ENCODE measurements at places on chromosomes 12 and 14. TPM values are rescaled to one million over a fixed set of nuclear protein-coding genes. Genes with fewer than 3 reads are reported as not detected.

GRCh38 chr12:130280231-130280630, 57.5 kb upstream of the PIWIL1 start:
- DNase-seq = no peak

DNA sequence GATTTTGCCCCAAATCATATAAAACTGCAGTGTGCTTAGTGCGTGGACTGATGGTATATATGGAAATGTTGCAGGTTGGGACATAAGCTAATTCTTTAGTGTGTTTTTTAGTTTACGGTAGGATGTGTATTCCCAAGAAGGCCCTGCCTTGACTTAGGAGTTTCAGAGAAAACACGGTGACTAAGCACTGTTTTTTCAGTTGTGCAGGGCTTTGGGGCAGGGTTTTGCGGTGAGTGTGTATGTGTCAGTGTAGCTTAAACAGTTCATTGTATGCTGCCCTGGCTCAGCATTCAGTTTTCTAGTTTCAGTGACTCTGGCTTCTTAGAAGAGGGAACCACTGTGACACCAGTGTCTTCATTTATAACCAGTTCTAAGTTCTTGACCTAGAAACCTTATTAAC, 101.2 kb downstream of the AKAP6 start:
- DNase-seq = no peak

DNA sequence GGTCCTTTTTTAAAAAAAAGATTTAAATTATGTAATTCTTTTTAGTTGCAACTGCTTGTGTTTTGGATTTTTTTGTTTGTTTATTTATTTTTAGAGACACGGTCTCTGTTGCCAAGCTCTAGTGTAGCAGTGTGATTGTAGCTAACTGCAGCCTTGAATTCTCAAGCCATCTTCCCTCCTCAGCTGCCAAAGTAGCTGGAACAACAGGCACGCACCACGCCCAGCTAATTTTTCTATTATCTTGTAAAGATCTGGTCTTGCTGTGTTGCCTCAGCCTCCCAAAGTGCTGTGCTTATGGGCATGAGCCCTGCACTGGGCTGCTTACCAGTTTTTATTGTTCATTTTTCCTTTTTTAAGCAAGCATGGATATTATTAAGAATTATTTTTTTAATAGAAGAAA, 10.6 kb upstream of the ART4 start:
- no peak for DNase-seq

- DNase-seq = no peak
These were observed 155.3 kb upstream of the CDKN3 start for GRCh38 chr14:54241517-54241916.

GRCh38 chr14:74281069-74281468, 21.7 kb downstream of the ABCD4 start:
- DNase-seq = no peak

- DNase-seq = no peak
These were observed 83.6 kb upstream of the PMCH start for GRCh38 chr12:102281231-102281630.

- no peak for DNase-seq
These were observed 567.3 kb downstream of the SLC16A7 start for GRCh38 chr12:60162988-60163720.

DNA sequence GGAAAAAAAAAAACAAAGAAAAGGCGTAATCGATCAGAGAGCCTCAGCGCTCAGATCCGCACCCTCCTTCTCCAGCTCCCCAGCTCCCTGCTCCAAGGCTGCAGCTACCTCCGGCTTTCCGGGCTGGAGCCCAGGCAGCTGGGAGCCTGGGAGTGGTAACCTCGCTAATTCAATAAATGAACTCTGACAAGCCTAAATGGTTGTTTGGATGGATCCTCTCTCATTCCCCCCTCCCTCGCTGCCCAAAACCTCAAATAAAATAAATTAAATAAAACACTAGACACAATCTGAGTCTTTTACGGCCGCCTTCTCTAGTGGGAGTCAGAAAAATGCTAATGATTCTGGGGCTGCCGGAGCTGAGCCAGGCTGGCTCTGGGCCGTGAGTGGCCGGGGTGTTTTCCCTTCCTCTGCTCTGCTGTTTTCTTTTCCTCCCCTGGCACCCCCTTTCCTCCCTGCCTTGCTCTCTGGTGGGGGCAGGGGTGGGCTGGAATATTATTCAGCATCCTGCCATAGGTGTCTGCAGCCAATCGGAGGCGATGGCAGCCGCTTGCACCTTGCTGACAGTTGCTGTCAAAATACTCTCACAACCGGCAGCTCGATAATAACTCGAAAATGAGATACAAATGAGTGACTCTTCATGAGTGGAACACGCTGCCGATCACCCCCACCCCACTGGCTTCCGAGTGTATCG, 76.1 kb downstream of the RBM19 start:
- no peak for DNase-seq

GRCh38 chr12:96121271-96121711, 72.9 kb upstream of the ELK3 start:
- no peak for DNase-seq

- no peak for DNase-seq
These were observed 2.1 kb upstream of the PTPRQ start for GRCh38 chr12:80441921-80442320.

The TEX22 gene
- total RNA-seq = 1.3 TPM

The DHRS2 gene
- total RNA-seq = not detected

The DNAJC22 gene
- total RNA-seq = 0.95 TPM

The IRAK3 gene
- total RNA-seq = 2.3 TPM
